ENCODE measurements at places on chromosomes 7 and 10.
A peak's percentile ranks its signal among the peaks of the same experiment; 100 is the strongest.

DNA sequence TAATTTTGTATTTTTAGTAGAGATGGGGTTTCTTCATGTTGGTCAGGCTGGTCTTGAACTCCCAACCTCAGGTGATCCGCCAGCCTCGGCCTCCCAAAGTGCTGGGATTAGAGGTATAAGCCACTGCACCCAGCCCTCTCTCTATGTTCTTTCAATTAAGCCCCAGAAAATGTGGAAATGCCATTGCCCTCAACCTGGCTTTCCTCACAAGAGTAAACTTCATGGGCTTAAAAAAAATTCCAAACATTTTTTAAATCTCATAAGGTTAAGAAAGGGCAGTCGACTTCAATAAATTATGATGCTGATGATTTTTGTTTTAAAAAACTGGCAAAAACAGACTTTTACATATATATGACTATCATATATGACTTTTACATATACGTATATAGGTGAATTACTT is 107.6 kb downstream of the TES start:
- DNase-seq = no peak

GRCh38 chr10:113499806-113500205 is 53.0 kb upstream of the HABP2 start:
- DNase-seq = no peak

DNA sequence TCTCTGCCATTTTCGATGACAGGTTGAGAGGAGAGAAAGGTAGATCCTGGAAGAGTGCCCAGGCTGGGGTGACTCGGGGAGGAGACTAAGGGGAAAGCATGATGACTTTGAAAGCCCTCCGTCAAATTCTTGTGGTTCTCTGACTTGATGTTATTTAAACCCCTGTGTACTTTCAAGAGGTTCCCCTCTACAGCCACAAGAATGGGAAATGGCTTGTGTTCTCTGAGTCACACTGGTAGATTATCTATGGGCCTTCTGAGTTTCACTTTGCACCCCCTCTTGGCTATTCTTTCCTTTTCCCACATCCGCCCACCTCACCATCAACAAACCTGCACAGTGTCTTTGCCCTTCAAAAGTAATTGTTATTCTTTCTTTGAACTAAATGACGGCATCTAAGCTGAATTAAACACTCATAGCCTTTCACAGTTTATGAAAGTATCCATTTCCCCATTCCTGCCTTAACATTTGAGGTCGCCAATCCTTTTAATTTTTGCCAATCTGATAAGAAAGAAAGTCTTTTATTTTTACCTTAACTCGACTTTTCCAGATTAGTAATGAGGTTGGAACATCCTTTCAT is 24.1 kb downstream of the PRF1 start:
- no peak for DNase-seq

DNA sequence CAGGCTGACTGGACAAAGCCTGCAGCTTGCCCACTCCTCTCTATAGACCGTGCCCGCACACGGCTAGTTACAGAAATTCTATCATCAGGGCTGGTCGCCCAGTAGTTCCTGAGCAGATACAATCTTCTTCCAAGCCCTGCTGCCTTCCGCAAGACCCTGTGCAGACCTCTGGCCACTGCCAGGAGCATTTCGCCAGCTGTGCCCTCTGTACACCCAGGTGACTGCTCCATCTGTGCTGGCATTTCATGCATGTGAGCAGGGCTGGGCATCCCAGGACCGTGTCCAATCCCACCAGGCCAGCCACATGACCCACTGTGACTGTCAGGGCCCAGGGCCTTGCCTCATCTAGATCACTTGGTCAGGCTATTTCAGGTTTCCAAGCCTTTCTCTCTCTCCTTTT is 36.9 kb downstream of the HSPA12A start:
- no peak for DNase-seq

GRCh38 chr10:130814610-130815009 is 496.9 kb downstream of the TCERG1L start:
- DNase-seq = no peak

DNA sequence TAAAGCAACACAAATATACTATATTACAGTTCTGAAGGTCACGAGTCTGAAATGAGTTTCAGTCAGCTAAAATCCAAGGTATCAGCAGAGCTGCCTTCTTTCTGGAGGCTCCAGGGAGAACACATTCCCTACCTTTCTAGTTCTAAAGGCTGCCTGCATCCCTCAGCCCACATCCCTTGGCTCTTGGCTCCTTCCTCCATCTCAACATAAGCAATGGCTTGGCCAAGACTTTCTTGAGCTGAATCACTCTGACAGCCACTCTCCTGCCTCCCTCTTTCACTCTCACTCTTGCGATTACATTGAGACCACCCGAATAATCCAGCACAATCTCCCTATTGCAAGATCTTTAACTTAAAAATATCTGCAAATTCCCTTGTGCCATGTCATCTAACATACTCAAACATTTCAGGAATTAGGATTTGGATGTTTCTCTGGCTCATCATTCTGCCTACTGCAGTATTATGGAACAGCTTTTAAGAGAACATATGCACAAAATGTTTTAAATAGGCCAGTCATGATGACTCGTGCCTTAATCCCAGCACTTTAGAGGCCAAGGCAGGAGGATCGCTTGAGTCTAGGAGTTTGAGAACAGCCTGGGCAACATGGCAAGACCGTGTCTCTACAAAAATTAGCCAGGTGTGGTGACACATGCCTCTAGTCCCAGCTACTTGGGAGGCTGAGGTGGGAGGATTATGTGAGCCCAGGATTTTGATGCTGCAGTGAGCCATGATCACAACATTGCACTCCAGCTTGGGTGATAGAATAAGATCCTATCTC is 144.2 kb upstream of the VSTM2A start:
- DNase-seq = no peak

DNA sequence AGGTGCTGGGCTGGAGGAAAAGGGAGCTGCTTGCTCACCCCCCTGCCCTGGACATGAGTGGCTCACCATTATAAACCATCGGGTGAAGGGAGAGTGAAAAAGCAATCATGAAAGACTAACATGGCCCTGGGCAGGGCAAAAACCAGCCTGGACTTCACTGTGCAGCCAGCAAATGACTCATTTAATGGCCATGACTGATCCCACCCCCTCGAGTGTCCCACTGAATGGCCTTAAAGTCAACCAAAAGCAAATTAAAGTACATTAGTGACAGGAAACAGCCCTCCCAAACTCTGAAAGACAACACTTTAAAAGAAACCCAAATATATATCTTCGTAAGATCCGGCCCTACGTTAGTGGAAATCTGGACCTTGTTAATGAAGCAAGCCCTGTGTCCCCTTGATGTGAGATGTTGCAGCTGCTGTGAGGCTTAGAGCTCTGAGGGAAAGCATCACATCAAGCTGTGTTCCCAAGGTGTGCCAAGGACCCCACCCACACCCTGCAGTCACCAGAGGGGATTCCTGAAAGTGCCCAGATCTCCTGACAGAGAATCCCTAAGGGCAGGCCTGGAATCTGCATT is 31.2 kb downstream of the ADCYAP1R1 start:
- DNase-seq = no peak

- no peak for DNase-seq
These were observed 75.8 kb downstream of the C1GALT1 start for GRCh38 chr7:7257899-7258692.

DNA sequence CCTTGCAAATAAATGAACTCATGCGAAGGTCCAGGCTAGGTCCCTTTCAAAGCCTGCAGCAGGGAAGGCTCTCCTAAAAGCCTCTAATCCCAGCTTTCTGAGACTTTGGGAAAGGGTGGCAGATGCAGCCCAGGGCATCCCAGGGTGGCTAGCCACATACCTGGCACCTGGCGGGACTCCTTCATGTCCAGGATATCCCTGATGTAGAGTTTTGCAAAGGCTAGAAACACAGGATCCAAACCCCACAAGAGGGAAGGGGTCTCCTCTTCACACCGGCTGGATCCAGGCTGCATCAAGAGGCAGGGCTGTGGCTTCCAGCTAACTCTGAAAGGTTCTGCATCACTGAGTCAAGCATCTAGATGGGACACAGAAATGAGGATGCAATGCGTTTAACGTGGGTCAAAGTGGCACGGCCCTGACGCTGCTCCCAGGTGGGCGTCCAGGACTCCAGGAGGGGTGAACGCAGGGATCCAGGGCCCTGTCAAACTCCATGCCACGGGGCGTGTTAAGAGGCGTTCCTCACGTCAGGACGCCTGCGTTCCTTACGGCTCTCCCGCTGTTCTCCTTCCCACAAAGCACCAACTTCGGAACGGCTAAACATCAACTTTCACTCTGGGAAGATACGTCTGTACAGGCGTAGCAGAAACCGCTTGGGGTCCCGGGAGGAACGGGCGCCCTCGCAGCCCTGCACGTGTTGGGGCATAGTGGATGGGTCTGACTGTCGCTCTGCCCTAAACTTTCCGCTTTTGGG is 507 bp downstream of the STN1 start:
- peak; percentile 72 for DNase-seq

DNA sequence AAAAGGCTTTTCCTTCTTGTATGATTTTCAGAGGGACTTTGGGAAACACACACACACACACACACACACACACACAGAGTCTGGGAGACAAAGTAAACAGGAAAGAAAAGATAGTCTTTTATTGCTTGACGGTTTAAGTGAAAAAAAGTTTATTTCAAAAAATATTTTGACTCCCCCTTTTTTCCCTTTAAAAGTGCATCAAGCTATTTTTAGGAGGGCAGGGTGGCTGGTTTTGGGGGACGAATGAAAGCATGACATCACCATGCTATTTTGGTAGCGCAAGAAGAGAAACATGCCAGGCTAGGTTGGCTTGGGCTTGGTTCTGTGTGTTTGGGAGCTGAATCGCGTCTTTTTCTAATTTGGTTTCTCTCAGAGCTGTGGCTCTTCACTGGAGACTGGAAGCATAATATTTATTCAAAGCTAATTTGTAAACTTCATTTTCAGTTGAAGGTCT is 129.2 kb downstream of the BAMBI start:
- no peak for DNase-seq

DNA sequence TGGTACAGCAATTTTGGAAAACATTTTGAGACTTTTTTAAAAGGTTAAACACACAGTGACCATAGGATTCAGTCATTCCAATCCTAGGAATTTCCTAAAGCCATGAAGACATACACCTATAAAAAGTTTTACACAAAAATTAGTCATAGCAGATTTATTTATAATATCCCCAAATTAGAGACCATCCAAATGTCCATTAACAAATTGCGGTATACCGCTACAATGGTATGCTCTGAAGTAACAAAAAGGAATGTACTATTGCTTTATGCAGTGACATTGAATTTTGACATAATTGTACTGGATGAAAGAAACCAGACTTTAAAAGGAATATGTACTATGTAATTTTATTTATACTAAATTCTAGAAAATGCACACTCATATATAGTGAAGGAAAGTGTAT is 362.8 kb downstream of the HGF start:
- no peak for DNase-seq

GRCh38 chr10:45460235-45460878 is 86.3 kb downstream of the ALOX5 start:
- DNase-seq = no peak

DNA sequence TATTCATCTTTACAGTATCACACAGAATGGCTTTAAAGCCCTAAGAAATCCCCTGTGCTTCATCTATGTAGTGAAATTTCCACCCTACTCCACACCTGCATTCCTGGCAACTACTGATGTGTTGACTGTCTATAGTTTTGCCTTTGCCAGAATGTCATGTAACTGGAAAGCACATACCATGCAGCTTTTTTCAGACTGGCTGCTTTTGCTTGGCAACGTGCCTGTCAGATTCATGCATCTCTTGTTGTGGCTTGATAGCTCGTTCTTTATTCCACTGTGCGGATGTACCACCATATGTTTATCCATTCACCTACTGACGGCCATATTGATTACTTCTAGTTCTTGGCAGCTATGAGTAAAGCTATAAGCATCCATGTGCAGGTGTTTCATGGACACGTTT is 30.6 kb downstream of the RBM17 start:
- no peak for DNase-seq

DNA sequence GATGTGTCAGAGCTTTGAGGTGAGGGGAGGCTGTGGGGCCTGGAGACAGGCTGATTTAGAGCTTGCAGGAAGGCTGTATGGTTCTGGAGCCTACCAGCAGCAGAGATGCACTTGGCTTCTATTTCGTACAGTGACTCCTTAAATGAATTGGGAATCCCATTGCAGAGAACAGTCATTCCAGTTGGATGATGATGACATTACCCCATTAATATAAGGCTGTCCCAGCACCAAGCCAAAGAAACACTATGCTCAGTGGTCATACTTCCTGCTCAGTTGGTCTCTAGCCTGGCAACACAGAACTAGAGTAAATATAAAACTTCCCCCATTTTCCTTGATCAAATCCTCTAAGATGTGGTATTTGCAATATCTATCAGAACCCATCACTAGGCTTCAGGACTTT is 5.7 kb upstream of the CLEC5A start:
- no peak for DNase-seq

DNA sequence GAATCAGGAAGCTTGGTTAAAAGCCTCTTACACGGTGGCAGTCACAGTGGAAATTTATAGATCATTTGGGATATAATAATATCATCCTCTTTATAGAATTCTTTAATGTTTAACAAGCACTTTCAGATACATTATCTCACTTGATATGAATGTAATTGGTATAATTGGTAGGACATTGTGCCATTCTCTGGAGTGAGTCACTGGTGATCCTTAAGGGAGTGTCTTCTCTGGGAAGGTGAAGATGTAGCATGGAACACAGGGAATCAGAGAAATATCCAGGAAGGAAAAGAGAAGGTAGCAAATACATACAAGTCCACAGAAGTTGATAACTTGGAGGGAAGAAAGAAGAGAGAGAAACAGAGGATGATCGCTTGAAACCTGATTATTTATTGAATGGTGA is 9.8 kb downstream of the PTPRZ1 start:
- no peak for DNase-seq

Data from right lobe of liver (tissue), 6 donors.